ENCODE measurements at places on chromosomes 16 and 17.

- DNase-seq: no peak
Measured at GRCh38 chr17:60964160-60964559, 286.5 kb downstream of the BCAS3 start.

GRCh38 chr16:58862334-58863021 is 128.4 kb upstream of the GOT2 start:
- DNase-seq: no peak

DNA sequence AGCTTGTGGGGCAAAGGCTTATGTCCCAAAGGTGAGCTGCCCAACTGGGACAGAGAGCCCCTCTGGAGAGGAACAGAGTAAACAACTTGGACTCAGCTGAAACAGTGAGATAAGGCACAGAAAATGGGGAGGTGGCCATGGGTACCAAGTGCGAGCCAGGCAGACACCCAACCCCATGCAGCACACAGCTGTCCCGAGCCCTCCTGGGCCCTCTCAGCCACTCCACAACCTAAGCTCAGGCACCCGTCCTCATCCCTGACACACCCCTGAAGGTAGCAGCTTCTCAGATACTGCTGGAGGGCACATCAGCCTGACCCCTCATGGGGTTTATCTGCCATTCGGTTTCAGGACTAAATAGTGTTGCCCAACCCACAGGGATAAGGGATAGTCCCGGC is 4.8 kb upstream of the GFOD2 start:
- no peak for DNase-seq

- DNase-seq: no peak
Measured at GRCh38 chr17:76261421-76262215, 3.5 kb upstream of the UBALD2 start.

GRCh38 chr16:73176577-73177013 is 128.7 kb upstream of the ZFHX3 start:
- peak; percentile 22 for DNase-seq

DNA sequence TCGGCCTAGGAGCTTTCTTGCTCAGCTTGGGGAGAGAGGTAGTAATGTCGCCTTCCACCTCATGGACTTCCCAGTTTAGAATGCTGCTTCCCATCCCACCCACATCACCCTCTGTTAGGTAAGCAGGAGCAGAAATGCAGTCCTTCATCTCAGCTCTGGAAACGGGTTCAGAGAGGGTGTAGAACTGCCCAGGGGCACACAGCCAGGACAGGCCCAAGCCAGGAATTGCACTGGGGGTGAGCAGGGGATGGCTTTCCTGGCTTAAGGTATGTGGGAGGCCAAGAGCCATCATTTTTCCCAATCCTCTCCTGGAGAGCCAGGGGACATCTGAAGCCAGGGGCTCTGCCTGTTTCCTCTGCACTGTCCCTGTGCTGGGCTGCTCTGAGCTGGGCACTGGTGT is 33.6 kb downstream of the RAI1 start:
- no peak for DNase-seq

- DNase-seq: no peak
Measured at GRCh38 chr16:29662729-29663015, 375 bp upstream of the SPN start.

- no peak for DNase-seq
Measured at GRCh38 chr17:57337390-57337789, 81.1 kb downstream of the MSI2 start.

- no peak for DNase-seq
Measured at GRCh38 chr16:1787056-1787321, 4.2 kb downstream of the NUBP2 start.

DNA sequence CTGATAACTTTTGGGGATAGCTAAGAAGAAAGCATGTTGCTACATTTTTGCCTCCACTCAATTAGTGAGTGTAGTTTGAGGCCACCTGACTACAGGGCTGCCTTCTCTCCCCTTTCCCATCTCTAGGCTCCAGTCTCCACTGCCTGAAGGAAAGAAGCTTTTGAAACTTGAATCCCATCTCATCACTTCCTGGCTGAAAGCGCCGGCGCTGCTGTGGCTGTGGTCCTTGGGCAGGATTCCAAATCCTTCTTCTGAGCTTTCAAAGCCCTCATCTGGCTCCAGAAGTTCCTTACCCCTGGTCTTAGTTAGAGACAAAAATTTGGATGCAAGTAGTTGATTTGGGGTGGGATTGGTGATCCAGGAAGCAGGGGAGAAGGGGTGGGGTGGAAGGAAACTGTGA is 119.4 kb downstream of the FOXL1 start:
- peak; percentile 28 for DNase-seq

DNA sequence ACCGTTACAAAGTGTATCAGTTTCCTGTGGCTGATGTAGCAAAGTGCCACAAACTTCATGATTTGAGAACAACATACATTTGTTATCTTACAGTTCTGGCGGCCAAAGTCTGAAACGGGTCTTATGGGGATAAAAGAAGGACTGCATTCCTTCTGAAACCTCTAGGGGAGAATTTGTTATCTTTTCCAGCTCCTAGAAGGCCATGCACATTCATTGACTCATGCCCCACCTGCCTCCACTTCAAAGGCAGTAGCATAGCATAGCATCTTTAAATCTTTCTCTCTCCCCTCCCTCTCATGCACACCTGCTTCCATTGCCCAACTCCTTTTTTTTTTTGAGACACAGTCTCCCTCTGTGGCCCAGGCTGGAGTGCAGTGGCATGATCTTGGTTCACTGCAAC is 190.7 kb upstream of the DYNLRB2 start:
- no peak for DNase-seq

DNA sequence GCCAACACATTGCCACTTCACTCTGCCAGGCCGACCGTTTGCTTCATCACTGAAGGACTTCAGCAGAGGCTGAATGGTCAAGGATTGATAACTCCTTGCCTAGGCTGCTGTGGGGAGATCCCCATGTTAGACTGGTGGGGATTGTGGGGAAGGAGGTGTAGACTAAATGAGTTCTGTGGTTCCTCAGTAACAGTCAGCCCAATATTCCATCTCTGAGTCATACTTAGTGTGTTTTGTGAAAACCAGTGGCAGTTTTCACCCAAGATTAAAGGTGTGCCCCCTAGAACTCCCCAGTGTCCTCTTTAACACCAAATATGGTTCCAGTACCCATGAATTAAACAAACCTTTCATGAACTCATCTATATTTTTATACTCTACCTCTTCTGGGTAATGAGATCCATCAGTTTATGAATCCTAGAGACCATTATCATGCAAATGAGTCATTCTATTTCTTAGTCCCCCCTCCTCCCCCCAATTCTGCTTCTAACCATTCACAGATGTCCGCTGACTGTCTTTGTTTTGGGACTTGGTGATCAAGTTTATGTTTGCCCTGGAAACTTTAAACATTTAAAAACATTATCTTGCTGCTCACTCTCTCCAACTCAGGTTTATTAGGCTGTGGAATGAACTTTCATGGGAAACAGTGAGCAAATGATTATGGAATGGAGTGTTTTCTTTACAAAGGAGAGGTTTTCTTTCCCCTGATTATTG is 66.8 kb upstream of the GAS7 start:
- no peak for DNase-seq

DNA sequence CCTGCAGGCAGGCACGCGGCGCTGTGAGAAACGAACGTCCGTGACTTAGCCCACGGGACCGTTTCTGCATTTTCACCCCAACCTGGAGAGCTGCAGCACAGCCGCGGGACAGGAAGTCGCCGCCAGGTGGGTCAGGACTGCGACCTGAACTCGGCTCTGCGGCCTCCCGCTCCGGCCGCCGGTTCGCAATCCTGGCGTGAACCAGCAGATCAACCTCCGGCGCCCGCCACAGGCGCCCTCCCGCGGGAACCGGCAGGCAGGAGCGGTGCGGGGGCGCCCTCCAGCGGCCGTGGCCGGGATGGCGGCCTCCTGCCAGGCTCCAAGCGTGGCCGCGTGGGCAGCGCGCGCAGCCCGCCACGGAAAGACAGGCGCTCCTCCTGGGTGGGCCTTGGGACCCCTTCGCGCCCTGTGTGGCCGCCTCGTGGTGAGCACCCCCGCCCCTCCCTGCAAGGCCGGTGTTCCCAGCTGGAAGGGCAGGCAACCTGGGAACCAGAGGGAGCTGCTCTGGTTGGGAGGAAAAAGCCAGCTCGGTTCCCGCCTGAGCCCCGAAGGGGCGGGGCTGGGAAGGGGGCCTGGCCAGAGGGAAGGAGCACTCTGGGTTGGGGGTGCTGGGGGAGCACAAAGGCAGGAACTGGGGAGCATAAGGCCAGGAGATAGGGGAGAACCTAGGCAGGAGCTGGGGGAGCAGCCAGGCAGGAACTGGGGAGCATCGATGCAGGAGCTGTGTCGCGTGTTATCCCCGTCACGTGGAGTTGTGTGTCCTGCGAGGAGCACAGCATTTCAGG is 28.2 kb downstream of the ACTG1 start:
- peak; percentile 46 for DNase-seq

- no peak for DNase-seq
Measured at GRCh38 chr17:6100146-6100545, 30.0 kb downstream of the WSCD1 start.

DNA sequence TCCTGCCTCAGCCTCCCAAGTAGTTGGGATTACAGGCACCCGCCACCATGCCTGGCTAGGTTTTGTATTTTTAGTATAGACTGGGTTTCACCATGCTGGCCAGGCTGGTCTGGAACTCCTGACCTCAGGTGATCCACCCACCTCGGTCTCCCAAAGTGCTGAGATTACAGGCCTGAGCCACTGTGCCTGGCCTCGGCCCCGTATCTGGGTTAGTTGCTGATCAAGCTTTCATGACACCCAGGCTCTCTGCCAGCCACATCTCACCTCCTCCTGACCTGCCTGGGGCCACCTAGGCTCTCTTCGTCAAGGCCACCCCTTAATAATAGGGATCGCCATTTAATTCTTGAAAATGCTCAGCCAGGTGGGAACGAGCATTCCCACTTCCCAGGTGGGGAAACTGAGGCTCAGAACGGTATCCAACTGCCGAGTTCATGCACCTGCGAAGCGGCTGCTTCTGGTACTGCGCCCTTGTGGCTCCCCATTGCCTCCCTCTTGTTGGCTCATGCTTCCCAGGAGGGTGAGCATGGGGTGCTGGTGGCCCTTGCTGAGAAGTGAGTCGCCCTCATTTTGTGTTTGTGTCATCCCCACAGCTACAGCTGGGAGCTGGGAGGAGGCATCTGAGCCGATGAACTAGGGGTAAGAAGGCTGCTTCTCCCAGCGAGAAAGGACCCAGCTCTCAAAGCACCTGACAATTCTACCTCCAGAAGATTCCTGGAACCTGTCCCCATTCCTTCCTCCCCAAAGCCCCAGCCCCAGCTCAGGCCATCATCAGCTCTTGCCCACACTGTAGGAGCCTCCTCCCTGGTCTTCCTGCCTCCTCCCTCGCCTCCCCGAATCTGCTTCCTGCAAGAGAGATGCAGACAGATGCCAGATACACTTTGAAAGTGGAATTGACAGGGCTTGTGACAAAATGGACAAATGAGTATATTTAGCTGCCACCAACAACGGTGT is 17.3 kb upstream of the SNN start:
- no peak for DNase-seq
